Esophagus squamous epithelium (tissue), 5 donors: ENCODE measurements at places on chromosomes 16 and 17.

GRCh38 chr16:26041952-26042668 is 350.4 kb downstream of the HS3ST4 start:
- DNase-seq: no peak

- DNase-seq: no peak
These were observed 505.8 kb downstream of the KCNJ2 start for GRCh38 chr17:70675070-70675590.

- DNase-seq: no peak
These were observed 7.4 kb downstream of the C1QL1 start for GRCh38 chr17:44960691-44961090.

DNA sequence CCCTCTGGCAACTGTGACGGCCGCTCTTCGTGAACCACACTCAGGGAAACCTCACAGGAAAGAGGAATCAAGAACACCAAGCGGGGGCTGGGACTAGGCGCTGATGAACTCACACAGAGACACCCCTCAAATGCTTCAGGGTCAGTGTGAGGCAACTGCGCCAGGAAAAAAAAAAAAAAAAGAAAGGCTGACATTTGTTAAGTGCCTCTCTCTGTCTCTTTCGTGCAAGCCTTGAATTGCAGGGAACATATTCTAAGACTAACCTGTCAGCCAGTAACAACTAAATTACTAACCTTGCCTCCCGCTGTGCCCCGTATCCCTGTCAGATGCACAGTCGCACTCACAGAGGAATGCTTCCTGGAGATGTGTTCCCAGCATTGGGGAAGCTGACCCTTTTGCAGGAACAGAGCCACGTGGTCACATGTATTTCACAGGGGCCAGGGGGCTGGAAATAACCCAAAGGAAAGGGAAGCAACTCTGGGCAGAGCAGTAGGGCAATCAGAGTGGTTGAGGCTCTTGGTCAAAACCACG is 247.8 kb downstream of the XYLT1 start:
- no peak for DNase-seq

- DNase-seq: no peak
These were observed 1.2 kb downstream of the DEF8 start for GRCh38 chr16:89949756-89950155.

DNA sequence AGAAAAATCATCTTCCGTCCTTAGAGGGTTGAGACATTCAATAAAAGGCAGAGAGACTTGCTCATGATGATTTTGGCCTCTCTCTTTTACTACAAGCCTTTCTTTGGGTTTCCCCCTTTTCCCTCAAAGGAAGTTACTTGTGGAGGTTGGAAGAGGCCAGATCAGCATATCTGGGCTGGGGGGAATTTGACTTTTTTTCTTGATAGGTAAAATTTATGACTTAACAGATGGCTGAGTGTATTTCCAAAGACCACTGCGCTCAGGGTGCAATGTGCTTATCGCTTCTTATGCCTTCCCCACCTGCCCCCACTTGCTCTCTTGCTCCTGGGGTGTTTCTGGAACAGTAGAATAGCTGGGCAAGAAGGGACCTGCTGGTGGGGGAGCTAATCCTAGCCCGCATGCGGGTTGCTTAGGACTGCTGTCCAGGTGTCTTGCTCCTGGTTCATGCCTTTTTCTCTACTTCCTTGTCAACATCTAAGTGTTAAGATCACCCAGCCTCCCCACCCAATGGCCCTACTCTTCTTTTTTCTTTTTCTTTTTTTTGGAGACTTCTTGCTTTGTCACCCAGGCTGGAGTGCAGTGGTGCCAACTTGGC is 131.9 kb downstream of the MSI2 start:
- DNase-seq: no peak

GRCh38 chr17:44965481-44966234 is 2.4 kb downstream of the C1QL1 start:
- DNase-seq: no peak

DNA sequence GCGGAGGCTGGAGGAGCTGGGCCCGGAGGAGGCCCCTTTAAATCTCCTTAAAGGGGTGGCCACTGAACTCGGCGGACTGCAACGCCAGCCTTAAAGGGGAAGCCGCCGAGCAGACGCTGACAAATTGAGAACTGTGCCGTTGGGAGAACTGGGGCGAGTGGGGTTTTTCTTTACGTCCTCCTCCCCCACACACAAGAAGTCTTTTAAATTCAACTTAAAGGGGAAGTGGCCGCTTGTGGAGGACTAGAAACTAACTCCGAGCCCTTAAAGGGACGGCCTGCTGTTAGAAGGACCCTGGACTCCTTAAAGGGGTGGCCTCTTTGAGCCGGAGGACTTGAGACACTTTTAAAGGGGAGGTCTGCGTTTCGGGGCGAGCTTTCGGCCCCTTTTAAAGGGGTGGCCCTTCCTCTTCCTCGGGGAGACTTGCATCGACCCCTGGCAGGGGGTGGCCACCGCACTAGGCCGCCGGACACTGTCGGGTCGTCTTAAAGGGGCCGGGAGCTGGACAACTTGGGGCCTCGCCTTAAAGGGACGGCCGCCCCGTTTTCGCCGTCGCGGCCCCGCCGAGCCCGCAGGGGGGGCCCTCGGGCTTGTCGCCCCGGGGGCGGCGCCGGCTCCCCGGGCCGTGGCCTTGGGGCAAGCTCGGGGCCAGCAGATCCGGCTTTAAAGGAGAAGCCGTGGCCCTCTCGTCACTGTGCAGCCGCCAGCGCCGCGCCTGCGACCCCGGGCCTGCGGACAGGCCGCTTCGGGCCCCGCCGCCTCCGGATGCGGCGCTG is 688 bp downstream of the FBRS start:
- DNase-seq: peak; percentile 93

GRCh38 chr17:13568582-13569397 is 32.9 kb downstream of the HS3ST3A1 start:
- no peak for DNase-seq

GRCh38 chr17:48056246-48056745 is 8.1 kb downstream of the NFE2L1 start:
- DNase-seq: no peak

GRCh38 chr17:47803751-47804150 is 17.8 kb downstream of the OSBPL7 start:
- no peak for DNase-seq

DNA sequence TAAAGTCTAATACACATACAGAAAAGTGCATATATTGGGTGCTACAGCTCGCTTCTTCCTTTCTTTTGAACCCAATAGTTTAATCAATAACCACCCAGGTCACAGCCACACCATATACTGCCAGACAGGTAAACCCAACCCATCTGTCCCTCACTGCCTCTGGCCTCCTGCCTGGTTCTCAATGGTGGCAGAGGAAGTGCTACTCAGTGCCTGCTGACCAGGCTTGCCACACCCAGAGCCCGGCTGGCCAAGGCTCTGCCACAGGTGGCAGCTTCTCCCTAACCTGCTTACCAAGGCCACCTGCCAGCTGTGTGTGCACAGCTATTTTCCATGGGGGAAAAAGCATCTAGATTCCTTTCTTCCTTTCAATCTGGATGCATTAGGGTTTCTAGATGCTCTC is 584 bp downstream of the PMP22 start:
- DNase-seq: no peak

GRCh38 chr17:80782536-80783427 is 208.9 kb upstream of the CHMP6 start:
- no peak for DNase-seq

- no peak for DNase-seq
These were observed 113.0 kb downstream of the RBFOX3 start for GRCh38 chr17:79497777-79498348.

DNA sequence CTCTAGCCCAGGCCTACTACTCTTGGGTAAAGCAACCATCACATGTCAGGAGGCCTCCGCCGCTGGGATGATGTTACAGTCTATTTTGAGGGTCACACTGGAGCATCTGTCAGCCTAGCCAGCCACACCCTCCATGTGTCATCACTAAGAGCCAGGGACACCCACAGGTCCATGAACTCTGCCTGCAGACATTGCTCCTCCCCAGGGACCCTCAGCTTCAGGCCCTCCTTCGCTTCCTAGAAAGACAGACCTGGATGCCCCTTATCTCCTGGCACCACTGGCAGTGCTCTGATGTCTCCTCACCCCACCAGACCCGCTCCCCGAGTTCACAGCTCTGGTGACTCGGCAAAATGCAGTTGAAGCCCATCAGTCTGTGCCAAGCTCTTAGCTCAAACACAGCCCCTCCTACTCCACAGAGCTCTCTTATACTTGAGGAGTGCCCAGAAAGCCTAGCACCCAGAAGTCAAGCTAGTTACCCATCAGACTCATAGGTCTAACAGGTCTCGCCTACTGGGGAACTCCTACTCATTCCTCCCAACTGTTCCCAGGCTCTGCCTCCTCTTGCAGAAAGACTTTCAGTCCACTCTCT is 5.9 kb downstream of the RANBP10 start:
- no peak for DNase-seq

DNA sequence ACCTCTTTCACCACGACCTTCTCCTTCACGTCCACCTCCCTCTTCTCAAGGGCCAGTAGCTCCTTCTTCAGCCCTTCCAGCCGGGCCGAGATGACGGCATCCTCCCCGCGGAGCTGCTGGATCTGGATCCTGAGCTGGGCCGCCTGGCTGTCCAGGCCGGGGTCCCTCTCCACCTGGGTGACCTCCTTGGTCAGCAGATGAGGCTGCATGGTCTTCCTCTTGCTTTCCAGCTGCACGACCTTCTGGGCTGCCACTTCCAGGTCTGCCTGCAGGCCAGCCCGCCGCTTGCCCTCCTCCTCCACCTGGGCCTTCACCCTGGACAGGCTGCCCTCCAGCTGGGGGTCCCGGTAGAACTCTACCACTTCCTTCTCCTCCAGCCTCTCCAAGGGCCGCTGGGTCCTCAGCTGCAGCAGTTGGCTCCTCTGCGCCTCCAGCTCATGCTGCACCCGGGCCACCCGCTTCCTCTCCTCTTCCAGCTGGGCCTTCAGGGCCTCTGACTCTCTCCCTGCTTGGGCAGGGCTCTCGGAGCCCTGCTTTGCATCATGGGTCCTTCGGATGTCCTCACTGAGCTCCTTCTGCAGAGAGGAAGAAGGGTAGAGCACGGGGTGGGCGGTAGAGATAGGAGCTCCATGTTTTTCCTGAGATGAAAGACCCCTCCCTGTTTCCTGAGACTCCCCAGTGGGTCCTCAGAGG is 9.5 kb downstream of the CDK3 start:
- no peak for DNase-seq

DNA sequence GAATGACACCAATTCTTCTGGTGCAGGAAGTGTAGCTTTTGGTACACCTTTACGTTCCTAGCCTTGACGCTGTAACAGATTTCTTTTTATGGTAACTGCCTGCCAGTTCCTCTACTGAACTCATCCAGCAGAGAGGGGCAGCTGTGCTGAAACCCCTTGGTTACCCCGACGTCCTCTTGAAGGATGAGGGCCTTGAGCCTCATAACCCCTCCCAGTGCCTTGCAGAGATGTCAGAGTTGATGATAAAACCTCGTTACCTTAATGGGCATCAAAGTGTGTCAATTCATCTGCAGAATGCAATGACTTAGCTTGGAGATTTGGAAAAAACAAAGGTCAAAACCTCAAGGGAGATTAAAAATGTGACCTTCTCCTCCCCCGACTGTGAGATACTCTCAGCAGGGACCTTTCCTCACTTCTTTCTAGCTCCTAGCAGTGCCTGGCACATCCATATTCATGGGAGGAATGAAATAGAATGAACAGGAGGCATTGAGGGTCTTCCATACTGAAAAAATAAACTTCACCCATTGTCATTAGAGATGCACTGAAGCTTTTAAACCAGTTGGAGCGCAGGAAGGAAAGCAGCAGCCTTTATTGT is 69.2 kb downstream of the SDR42E1 start:
- DNase-seq: no peak

- no peak for DNase-seq
These were observed 6.9 kb downstream of the CDH16 start for GRCh38 chr16:66911801-66912200.
